ENCODE measurements at places on chromosomes 1 and 21.

GRCh38 chr1:244634546-244634945 is 18.4 kb upstream of the DESI2 start:
- no peak for DNase-seq

DNA sequence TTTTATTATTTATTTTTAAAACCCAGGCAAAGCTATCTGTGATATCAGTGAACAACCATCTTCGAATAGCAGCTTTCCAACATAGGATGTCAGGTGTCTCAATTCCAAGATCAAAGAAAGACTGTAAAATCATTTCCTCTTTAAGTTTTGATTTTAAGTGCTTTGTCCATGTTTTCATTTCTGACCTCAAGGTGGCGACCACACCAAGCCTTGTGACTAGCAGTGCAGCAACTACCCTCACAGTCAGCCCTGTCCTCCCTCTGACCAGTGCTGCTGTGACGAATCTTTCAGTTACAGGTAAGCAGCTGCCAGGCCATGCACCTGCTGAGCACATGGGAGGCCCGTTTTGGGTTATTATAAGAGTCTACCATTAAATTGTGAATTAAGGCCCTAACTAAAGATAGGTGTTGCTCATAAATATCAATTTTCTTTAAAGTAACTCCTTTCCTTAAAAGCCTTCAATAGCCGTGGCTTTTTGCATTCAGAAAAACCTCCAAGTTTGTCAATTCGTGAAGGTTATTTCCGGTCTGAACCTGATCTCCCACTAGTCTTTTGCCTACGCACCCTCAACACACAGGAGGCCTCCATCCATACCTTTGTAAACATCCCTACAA is 117.0 kb downstream of the CD247 start:
- peak; percentile 55 for DNase-seq

GRCh38 chr1:80894921-80895320 is 905.8 kb upstream of the ADGRL2 start:
- no peak for DNase-seq

GRCh38 chr1:99496067-99496466 is 149.8 kb upstream of the PALMD start:
- no peak for DNase-seq

DNA sequence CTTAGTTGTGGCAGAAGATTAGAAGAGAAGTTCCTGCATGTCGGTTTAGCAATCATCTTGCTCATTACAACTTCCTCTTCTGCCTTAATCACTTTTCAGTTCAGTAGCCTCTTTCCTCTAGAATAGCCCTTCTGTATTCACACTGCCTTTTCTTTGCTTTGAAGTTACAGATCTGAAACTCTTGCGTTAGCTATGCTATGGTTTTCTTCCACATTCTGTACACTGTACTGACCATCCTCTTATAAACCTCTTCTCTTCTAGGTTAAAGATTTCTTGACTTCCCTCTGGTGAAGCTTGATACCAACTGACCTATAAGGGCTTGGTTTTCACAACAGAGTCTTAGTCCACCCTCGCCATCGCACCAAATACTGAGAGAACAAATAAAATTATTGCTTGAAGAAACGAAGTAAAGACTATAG is 35.0 kb downstream of the C21orf91 start:
- no peak for DNase-seq

DNA sequence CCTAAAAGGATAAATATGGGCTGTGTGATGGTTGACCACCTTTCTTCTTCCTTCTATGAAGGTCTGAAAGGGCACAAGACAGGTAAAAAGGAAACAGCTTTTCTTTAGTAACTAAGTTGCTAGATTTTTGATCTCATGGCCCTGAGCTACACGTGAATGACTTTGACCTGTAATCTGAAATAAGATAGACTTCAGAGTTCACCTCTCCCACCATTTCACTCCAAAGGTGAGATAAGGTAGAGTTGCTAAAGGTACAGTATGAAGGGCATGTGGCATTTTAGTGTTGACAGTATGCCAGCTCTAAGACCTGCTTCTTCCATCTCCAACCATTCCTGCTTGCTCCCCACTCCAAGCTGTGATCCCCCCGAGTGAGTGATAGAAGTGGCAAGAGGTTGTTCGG is 25.8 kb upstream of the C8B start:
- DNase-seq = no peak

- DNase-seq = no peak
Observed at GRCh38 chr1:47223174-47223920, 8.7 kb downstream of the TAL1 start.

GRCh38 chr1:235317168-235317567 is 10.8 kb downstream of the ARID4B start:
- DNase-seq = no peak

DNA sequence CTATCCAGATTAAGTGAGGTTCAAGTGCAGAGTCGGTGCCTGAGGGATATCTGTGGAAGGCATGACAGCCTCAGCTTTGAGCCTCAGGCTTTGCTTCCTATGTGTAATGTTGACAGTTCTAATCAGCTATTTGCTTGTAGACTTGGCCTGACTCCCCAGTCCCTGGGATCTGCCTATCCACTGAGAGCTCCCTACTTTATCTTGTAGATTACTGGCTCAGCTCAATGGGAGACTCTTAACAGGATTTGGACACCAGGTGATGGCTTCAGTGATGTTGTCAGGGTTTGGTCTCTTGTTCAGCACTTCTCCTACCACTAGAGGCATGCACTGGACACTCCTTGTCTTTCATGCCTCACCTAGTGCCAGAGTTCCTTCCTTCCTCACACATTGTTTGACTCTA is 126.6 kb upstream of the BEND5 start:
- no peak for DNase-seq
